ENCODE measurements at places on chromosomes 2 and 18.

- DNase-seq = no peak
Measured at GRCh38 chr2:13572466-13572865, 855.7 kb downstream of the TRIB2 start.

- no peak for DNase-seq
Measured at GRCh38 chr2:159904959-159905305, 106.9 kb upstream of the CD302 start.

DNA sequence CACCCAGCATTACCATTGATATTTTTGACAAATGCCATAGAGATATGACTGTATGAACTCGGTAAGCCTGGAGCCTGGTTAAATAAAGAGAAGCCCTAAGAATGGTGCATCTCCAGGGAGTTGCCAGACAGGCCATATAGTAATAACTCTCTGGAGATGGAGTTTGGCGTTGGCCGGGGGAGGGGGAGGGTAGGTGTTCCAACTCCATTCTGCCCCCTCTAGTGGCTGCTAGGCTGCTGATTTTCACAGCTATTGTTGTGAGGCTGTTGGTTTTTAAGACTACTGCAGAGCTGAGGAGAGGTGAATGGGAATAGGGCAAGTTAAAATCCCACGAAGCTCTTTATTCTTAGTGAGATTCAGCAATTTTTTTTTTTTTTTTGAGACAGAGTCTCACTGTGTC is 99.9 kb downstream of the GALNT14 start:
- no peak for DNase-seq

- DNase-seq = peak; percentile 94
Measured at GRCh38 chr2:46770622-46771021, 145.0 kb downstream of the MCFD2 start.

DNA sequence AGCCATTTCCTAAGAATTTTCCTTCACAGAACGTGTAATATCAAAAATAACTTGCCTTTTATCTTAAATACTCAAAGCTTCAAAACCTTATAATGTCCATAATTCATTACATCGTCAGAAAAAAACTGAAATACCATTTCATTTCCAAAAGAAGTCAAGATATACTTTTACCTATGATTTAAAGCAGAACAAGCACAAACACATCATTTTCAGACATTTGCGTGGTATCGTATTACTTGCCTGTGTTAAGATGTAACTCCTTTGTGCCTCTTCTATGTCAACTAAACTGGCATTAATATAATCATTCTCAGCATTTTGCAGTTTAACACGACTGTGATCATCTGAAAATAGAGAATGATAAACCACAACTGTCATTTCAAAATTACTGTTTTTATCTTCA is 47.5 kb downstream of the PTPN2 start:
- DNase-seq = no peak

DNA sequence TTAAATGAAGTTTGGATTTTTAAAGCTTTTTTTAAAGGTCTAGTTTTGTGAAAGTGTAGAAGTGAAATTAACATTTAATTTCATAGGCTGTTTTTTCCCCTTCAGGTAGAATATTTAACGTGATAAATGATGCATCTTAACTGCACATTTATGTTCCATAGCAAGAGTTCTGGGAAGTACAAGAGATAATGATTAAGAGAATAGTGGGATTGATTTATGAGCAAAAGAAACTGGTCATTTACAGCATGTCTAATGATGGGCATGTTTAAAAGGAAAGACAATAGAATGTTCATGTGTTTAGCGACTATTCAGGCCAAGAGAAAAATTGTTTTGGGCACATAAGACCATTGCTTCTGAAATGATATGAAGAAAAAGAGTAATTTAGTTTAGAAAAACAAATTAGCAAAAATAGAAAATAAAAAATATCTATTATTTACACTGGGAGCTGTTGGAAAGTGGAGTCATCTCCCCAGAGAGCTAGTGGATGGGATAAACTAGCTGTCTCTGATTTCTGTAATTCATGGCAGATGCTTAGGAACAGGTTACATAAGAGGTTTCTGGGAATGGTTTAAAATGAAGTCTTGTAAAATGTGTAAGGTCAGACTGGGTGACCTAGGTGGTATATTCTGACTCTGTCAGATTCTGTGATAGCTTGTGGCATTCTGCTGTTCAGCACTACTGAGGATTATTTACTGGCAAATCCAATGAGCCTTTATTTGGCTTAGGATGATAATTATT is 60.7 kb downstream of the WDR7 start:
- peak; percentile 48 for DNase-seq

GRCh38 chr2:11385216-11385615 is 40.8 kb upstream of the ROCK2 start:
- DNase-seq = no peak

- DNase-seq = no peak
Measured at GRCh38 chr2:173161040-173161439, 85.4 kb downstream of the MAP3K20 start.

- no peak for DNase-seq
Measured at GRCh38 chr2:28343184-28343942, 49.3 kb upstream of the FOSL2 start.

DNA sequence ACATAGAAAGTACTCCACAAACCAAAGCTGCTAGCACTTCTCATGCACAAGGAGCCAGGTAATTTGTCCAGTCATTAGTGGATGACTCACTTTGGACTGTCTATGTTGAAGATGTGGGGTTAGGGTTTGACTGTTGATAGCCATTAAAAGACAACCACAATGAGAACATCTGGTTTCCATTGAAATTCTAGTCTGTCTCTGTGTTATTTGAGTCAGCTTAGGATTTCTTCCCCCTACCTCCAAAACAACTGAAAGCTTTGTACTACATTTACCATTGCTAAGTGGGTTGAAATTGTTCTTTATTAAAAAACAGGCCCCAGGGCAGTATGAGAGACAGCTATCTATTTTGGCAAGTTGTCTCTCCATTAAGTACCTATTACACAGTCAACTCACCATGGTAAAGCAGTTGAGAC is 50.2 kb upstream of the ANKRD44 start:
- DNase-seq = peak; percentile 82

- DNase-seq = no peak
Measured at GRCh38 chr2:10162586-10163497, 40.3 kb downstream of the RRM2 start.

- DNase-seq = no peak
Measured at GRCh38 chr18:42157878-42158277, 202.8 kb downstream of the PIK3C3 start.

DNA sequence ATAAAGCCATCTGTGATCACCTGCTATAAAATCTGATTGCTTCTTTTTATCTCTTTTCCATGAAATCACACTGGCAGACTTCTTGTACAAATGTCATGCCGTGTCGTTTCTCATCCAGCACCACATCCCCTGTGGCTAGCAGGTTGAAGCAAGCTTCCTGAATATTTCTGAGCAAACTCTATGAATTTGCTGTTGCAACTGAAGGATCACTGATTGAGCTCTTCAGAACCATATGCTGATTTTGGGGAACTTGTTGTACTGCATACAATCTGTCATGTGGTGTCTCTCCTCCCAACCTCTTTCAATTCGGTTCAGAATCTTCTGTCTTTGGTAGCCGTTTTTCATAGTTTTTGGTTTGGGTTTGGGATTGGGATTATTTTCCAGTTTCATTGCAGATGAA is 57.7 kb upstream of the RBMS1 start:
- DNase-seq = no peak

GRCh38 chr18:3368193-3368592 is 81.8 kb upstream of the TGIF1 start:
- peak; percentile 55 for DNase-seq

GRCh38 chr2:227082286-227082685 is 81.7 kb downstream of the COL4A4 start:
- no peak for DNase-seq

DNA sequence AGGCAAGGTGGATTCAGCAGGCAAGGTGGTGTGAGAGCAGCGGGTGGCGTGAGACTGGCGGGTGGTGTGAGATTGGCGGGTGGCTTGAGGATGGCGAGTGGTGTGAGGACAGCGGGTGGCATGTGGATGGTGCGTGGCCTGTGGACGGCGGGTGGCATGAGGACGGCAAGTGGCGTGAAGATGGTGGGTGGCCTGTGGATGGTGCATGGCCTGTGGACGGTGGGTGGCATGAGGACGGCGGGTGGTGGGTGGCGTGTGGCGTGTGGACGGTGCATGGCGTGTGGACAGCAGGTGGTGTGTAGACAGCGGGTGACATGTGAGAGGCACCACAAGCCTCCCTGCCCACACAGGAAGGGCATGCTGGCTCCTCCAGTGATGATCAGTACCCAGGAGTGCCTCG is 186.9 kb upstream of the SALL3 start:
- no peak for DNase-seq

- no peak for DNase-seq
Measured at GRCh38 chr2:142484111-142484510, 353.3 kb upstream of the LRP1B start.

DNA sequence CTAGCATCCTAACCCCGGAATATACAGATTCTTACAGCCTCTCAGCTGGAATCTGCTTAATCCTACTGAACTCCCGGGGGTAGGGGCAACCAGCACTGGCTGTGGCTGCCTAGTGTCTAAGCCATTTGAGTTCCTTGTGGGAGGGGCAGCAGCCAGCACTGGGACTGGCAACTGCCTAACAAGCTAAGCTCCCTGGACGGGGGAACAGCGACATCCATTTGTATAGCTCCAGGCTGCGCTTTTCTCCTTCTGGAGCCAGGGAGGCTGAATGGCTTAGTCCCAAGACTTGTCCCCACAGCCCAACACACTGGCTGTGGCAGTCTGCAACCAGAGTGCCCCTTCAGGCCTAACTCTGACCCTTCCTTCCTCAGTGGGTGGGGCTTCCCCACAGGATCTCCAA is 787.2 kb downstream of the METTL4 start:
- DNase-seq = no peak

GRCh38 chr2:197052356-197052755 is 125.8 kb upstream of the PGAP1 start:
- no peak for DNase-seq

All from fibroblast of skin of left quadriceps (primary cell).